Activated CD8-positive, alpha-beta memory T cell treated with anti-CD3 and anti-CD28 coated beads, Interleukin-2, amount 10 ng/mL, durations not matched to agents 7 days and 5 days (primary cell): ENCODE measurements at places on chromosomes 6 and 20. TPM values are rescaled to one million over a fixed set of nuclear protein-coding genes. Genes with fewer than 3 reads are reported as not detected.
A peak's percentile ranks its signal among the peaks of the same experiment; 100 is the strongest.

The RCAN2 gene
- total RNA-seq = 0.91 TPM

The MEP1A gene
- not detected for total RNA-seq

The TGM3 gene
- not detected for total RNA-seq

The C6orf141 gene
- not detected for total RNA-seq

The HAO1 gene
- total RNA-seq = not detected

- no peaks in the 10 kb centered on the region for H3K36me3 ChIP-seq
- DNase-seq = no peak
- no peaks in the 10 kb centered on the region for H3K27me3 ChIP-seq
- H3K27ac ChIP-seq = no peak overlapping the region
- H3K4me1 ChIP-seq = no peaks in the 10 kb centered on the region
These were observed 8.2 kb downstream of the CDH26 start for GRCh38 chr20:59966428-59966827.

DNA sequence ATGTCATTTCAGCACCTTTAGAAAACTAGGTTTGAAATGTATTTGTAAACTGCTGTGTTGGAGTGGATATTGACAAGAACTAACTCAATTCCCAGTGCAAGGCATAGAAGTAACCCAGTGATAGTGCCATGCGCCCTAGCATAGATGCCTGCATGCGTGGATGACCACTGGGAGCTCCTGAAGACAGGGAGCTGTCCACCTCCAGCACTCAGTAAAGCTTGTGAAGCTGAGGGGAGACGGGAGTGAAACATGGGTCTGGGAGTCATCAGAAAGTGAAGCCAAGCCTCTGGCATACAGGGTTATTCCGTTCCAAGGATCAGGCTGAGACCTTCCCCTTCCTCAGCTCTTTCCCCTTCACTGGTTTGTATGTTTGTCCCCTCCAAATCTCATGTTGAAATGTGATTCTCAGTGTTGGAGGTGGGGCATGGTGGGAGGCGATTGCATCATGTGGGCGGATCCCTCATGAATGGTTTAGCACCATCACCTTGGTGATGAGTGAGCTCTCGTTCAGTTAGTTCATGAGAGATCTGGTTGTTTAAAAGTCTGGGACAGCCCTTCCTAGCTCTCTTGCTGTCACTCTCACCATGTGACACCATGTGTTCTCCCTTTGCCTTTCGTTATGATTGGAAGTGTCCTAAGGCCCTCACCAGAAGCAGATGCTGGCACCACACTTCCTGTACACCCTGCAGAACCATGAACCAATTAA is 146.5 kb upstream of the FERMT1 start:
- no peak for DNase-seq
- no peak overlapping the region for H3K4me3 ChIP-seq
- no peaks in the 10 kb centered on the region for H3K27me3 ChIP-seq
- H3K36me3 ChIP-seq = no peaks in the 10 kb centered on the region
- H3K27ac ChIP-seq = no peak overlapping the region

GRCh38 chr6:111423960-111424846 is 58.8 kb downstream of the REV3L start:
- H3K4me1 ChIP-seq = peaks cover 29% of the 10 kb centered on the region
- no peak overlapping the region for H3K4me3 ChIP-seq
- DNase-seq = no peak
- no peak overlapping the region for H3K27ac ChIP-seq
- H3K27me3 ChIP-seq = no peaks in the 10 kb centered on the region

DNA sequence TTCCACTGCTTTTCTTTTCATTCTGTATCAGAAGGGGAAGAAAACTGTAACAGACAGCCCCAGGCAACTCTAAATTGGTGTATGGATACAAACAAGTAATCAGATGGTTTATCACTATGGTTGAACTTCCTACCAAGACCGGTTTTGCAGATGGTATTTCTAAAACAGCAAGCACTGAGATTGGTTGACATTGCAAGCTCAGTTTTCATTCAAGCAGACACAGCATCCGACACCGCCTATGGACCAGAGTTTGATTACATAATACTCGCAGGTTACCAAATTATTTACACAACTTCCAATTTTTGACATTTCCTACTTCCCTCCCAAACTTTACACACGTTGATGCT is 209.9 kb downstream of the ALDH8A1 start:
- H3K27ac ChIP-seq = no peak overlapping the region
- H3K27me3 ChIP-seq = peaks cover 55% of the 10 kb centered on the region
- H3K4me1 ChIP-seq = no peaks in the 10 kb centered on the region
- no peak overlapping the region for H3K4me3 ChIP-seq

GRCh38 chr6:20154753-20155152 is 57.5 kb downstream of the MBOAT1 start:
- no peak for DNase-seq
- H3K4me1 ChIP-seq = no peaks in the 10 kb centered on the region
- no peak overlapping the region for H3K4me3 ChIP-seq
- H3K36me3 ChIP-seq = peaks cover 17% of the 10 kb centered on the region
- no peak overlapping the region for H3K27ac ChIP-seq

DNA sequence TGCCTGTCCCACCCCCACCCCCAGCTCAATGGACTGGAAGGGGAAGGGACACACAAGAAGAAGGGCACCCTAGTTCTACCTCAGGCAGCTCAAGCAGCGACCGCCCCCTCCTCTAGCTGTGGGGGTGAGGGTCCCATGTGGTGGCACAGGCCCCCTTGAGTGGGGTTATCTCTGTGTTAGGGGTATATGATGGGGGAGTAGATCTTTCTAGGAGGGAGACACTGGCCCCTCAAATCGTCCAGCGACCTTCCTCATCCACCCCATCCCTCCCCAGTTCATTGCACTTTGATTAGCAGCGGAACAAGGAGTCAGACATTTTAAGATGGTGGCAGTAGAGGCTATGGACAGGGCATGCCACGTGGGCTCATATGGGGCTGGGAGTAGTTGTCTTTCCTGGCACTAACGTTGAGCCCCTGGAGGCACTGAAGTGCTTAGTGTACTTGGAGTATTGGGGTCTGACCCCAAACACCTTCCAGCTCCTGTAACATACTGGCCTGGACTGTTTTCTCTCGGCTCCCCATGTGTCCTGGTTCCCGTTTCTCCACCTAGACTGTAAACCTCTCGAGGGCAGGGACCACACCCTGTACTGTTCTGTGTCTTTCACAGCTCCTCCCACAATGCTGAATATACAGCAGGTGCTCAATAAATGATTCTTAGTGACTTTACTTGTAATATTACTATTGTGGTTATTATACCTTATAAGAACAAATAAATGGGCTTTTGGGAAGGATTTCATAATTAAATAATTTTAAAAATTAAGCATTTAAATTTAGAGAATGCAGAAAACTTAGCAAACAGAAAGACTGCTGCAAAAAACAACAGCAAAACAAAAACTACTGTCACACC is 8.4 kb downstream of the CDKN1A start:
- DNase-seq = no peak
- H3K36me3 ChIP-seq = peaks cover 40% of the 10 kb centered on the region
- H3K27ac ChIP-seq = no peak overlapping the region

DNA sequence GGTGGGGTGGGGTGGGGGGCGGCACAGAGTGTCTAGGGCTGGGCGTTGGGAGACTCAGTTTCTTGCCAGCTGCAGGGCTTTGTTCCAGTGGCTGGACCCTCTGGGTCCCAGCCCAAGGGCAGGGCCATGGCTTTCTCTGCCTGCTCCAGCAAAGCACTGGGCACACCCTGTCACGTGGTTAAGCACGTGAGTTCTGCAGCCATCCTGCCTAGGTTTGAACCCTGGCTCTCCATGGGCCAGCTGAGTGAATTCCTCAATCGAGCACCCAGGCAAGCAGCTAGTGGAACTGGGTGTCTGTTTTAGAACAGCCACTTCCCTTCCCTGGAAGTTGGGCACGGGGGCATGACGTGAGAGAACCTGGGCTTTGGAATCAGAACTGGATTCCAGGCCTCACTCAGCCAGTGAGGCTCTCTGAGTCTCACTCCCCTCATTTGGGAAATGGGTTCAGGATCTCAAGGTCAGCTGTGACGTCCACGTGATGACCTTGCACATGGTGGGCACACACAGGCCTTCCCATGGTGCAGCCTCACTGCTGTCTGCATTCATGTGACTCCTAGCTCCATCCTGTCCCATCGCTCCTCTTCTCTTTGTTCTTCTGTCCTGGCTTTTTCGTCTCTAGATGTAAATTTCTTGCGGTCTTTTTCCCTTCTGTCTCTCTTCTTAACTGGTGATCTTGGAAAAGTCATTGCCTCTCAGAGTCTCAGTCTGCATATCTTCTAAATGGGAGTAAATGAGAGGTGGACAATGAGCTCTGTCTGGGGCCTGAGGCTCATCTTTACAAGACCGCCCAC is 45.9 kb downstream of the NOL4L start:
- H3K4me3 ChIP-seq = peak overlapping the region; percentile 65
- DNase-seq = peak; percentile 72
- H3K36me3 ChIP-seq = peaks cover 1% of the 10 kb centered on the region
- peak overlapping the region; percentile 96 for H3K27ac ChIP-seq
- H3K27me3 ChIP-seq = no peaks in the 10 kb centered on the region

GRCh38 chr6:85923013-85923430 is 280.3 kb upstream of the SYNCRIP start:
- H3K27me3 ChIP-seq = no peaks in the 10 kb centered on the region
- no peak overlapping the region for H3K4me3 ChIP-seq

- H3K27me3 ChIP-seq = no peaks in the 10 kb centered on the region
- H3K4me1 ChIP-seq = no peaks in the 10 kb centered on the region
- H3K36me3 ChIP-seq = peaks cover 1% of the 10 kb centered on the region
- no peak overlapping the region for H3K27ac ChIP-seq
- no peak overlapping the region for H3K4me3 ChIP-seq
These were observed 7.9 kb downstream of the AGPAT4 start for GRCh38 chr6:161265975-161266374.

GRCh38 chr20:2741881-2742280 is 49.3 kb downstream of the EBF4 start:
- H3K27me3 ChIP-seq = peaks cover 10% of the 10 kb centered on the region
- H3K4me1 ChIP-seq = peaks cover 32% of the 10 kb centered on the region
- peak overlapping the region; percentile 2 for H3K4me3 ChIP-seq
- DNase-seq = no peak
- H3K36me3 ChIP-seq = no peaks in the 10 kb centered on the region
- no peak overlapping the region for H3K27ac ChIP-seq

GRCh38 chr20:63693083-63693732 is 3.2 kb upstream of the TNFRSF6B start:
- no peaks in the 10 kb centered on the region for H3K27me3 ChIP-seq
- H3K27ac ChIP-seq = no peak overlapping the region
- H3K36me3 ChIP-seq = peaks cover 10% of the 10 kb centered on the region
- no peak overlapping the region for H3K4me3 ChIP-seq

DNA sequence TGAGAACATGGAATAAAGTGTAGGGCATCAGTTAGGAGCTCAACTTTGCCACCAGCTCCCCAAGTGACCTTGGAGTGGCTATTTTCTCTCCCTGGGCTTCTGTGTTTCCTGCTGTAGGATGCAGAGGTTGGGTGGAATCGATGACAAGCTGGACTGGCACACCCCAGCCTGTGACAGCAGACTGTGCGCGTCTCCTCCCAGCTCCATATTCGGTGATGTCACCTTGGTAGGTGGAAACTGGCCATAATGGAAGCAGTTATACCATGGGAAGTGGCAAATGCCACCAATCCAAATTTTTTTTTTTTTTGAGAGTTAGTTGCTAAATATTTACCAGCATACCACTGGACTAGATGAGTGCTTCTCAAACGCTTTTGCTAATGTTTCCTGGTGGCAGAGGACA is 85.2 kb downstream of the BANF2 start:
- no peak overlapping the region for H3K27ac ChIP-seq
- no peaks in the 10 kb centered on the region for H3K36me3 ChIP-seq
- no peak overlapping the region for H3K4me3 ChIP-seq
- H3K27me3 ChIP-seq = peaks cover 15% of the 10 kb centered on the region
- H3K4me1 ChIP-seq = peaks cover 5% of the 10 kb centered on the region
- no peak for DNase-seq

DNA sequence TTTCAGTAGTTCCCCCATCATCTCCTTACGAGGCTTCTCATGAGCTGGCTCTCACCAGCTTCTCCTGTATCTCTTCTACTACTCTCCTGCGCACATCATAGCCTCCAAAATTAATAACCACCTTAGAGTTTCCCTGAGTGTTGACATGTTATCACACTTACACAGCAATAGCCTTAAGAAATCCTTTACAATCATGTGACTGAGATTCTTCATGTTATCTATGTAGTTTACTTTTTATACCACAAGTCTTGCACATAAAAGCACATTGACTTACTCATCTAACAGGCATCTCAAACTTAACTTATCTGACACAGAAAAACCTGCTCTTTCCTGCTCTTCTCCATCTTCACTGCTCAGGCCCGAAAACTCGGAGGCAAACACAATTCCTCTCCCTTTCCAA is 103.7 kb upstream of the TAB2 start:
- H3K4me3 ChIP-seq = no peak overlapping the region
- peaks cover 20% of the 10 kb centered on the region for H3K36me3 ChIP-seq
- DNase-seq = no peak
- H3K4me1 ChIP-seq = peaks cover 32% of the 10 kb centered on the region
- H3K27me3 ChIP-seq = no peaks in the 10 kb centered on the region
